Activated naive CD4-positive, alpha-beta T cell treated with anti-CD3 and anti-CD28 coated beads for 36 hours (primary cell): ENCODE measurements at places on chromosomes 7 and 10. TPM values are rescaled to one million over a fixed set of nuclear protein-coding genes. Genes with fewer than 3 reads are reported as not detected.

GRCh38 chr10:116554628-116555027 is 8.9 kb downstream of the PNLIP start:
- no peaks in the 10 kb centered on the region for H3K4me1 ChIP-seq
- H3K27me3 ChIP-seq, result peaks cover 2% of the 10 kb centered on the region

- H3K36me3 ChIP-seq, result no peaks in the 10 kb centered on the region
- H3K4me1 ChIP-seq, result no peaks in the 10 kb centered on the region
- no peak overlapping the region for H3K4me3 ChIP-seq
- H3K27me3 ChIP-seq, result no peaks in the 10 kb centered on the region
- H3K27ac ChIP-seq, result no peak overlapping the region
Observed at GRCh38 chr7:46909601-46910051, 672.3 kb downstream of the TNS3 start.

- H3K4me1 ChIP-seq, result no peaks in the 10 kb centered on the region
- H3K27ac ChIP-seq, result no peak overlapping the region
- no peaks in the 10 kb centered on the region for H3K27me3 ChIP-seq
Observed at GRCh38 chr7:125559921-125560320, 630.3 kb upstream of the POT1 start.

- peak; percentile 15 for DNase-seq
- H3K4me1 ChIP-seq, result peaks cover 42% of the 10 kb centered on the region
- peaks cover 25% of the 10 kb centered on the region for H3K27me3 ChIP-seq
Observed at GRCh38 chr7:22564511-22565045, 64.6 kb upstream of the STEAP1B start.

GRCh38 chr7:25386311-25386744 is 158.0 kb upstream of the NPVF start:
- no peak overlapping the region for H3K27ac ChIP-seq
- H3K36me3 ChIP-seq, result no peaks in the 10 kb centered on the region
- no peak overlapping the region for H3K4me3 ChIP-seq
- no peak for DNase-seq
- H3K27me3 ChIP-seq, result peaks cover 2% of the 10 kb centered on the region

- DNase-seq, result no peak
- H3K4me1 ChIP-seq, result peaks cover 7% of the 10 kb centered on the region
- H3K27ac ChIP-seq, result no peak overlapping the region
- peaks cover 24% of the 10 kb centered on the region for H3K27me3 ChIP-seq
- H3K36me3 ChIP-seq, result no peaks in the 10 kb centered on the region
- no peak overlapping the region for H3K4me3 ChIP-seq
Observed at GRCh38 chr10:4780782-4781181, 45.2 kb upstream of the AKR1E2 start.

Gene ANXA8L1
- not detected for total RNA-seq

Gene PDE1C
- not detected for total RNA-seq

Gene TMEM225B
- total RNA-seq, result 0.98 TPM
